Stimulated activated effector memory CD8-positive, alpha-beta T cell treated with anti-CD3 and anti-CD28 coated beads, Interleukin-12 subunit alpha, Interleukin-12 subunit beta, amount 100 ng/mL, for 72 hours (primary cell): ENCODE measurements at places on chromosomes 16 and 17.

DNA sequence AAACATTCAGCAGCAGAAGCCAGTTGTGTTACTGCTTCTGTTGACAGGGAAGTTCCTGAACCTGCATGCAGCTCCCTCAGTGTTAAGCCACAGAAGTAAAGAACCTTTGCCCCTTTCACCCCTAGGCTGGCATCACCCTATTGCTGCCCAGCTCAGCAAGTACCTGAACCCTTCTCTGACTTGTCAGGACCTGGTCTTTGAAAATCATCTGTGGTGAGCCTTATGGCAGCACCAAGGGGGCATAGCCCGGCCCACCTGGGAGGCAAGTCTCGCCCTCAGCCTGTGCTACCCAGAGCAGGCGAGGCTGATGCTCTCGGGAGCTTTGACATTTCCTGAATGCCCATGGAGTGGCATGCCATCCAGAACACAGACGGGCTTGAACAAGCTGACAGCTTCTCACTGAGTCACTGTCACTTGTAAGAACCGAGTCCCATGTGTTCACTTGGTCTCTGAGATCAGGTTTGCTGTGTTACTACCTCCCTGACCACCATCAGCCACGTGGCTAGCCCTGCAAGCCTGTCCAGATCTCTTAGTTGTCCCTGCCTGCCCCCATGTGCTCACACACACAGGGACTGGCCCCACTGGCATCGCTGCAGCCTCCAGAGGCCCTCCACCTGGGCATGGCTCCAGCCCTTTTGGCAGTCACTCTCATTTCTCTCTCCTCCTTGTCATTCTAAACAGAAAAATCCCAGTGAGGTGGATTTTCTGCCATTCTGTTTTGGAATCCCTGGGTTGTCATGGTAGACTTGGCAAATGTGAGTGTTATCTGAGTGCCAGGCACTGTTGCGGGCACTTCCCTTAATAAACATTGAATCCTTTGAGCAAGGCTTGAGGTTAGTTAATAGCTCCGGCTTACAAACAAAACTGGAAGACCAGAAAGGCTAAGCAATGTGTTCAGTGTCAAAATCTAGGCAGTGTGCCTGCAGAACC, 2.9 kb upstream of the CARMIL2 start:
- DNase-seq = no peak

DNA sequence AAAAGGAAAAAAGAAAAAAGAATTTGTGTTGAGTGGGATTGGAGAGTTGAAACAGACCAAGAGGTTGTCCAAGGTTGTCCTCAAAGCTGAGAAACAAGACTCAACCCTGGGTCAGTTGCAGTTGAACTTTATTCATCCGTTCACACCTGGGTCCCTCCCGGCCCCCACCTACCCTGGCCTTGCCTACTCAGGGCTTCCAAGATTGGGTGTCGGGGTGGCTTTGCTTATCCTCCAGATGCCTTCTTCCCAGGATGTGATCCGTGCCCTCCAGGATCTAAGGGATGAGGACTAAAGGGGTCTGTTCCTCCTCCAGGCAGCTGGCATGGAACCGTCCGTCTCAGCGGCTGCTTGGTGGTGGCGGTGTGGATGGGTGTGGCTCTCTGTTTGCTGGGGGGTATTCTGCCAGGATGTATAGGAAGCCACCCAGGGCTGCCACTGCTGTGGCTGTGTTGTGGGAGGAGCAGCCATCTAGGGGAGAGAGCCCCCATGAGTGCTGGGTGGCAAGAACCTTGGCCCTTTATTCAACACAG, 10.3 kb upstream of the NAGPA start:
- no peak for DNase-seq

DNA sequence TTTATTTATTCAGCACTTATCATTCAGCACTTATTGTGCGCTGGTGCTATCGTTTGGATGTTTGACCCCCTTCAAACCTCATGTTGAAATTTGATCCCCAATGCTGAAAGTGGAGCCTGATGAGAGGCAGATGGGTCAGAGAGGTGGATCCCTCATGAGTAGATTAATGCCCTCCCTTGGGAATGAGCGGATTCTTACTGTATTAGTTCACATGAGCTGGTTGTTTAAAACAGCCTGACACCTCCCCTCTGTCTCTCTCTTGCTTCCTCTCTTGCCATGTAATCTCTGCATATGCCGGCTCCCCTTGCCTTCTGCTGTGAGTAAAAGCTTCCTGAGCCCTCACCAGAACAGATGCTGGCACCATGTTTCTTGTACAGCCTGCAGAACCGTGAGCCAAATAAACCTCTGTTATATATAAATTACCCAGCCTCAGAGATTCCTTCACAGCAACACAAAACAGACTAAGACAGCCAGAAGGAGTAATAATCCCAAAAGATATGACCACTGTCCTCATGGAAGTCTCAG, 111.1 kb downstream of the CACNG3 start:
- no peak for DNase-seq

GRCh38 chr16:88067530-88068411, 116.5 kb downstream of the BANP start:
- DNase-seq = no peak

GRCh38 chr16:26752166-26752565, 314.6 kb upstream of the C16orf82 start:
- no peak for DNase-seq

GRCh38 chr17:76139801-76140660, 1.0 kb downstream of the FOXJ1 start:
- DNase-seq = no peak

GRCh38 chr16:58128711-58129096, 477 bp downstream of the CFAP20 start:
- no peak for DNase-seq

DNA sequence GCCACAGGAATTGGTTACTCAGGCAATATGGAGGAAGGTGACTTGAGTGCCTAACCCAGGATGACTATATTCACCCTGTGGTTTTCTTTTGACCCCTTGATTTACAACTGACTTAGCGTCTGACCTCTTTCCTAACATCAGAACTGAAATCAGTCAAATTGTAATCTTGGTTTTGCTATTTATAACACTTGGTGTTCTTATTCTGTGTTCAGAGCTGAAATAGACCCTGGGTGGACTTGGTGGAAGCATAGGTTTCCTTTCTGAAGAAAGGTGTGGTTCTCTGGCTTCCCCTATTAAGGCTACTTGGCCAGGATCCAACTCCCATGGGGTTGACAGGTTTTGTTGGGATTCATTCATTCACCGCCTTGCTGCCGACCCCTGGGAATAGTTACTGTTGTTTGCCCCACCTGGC, 80.8 kb downstream of the CLEC16A start:
- DNase-seq = peak; percentile 72

- DNase-seq = no peak
These were observed 55.0 kb upstream of the ZNF469 start for GRCh38 chr16:88327561-88328312.

DNA sequence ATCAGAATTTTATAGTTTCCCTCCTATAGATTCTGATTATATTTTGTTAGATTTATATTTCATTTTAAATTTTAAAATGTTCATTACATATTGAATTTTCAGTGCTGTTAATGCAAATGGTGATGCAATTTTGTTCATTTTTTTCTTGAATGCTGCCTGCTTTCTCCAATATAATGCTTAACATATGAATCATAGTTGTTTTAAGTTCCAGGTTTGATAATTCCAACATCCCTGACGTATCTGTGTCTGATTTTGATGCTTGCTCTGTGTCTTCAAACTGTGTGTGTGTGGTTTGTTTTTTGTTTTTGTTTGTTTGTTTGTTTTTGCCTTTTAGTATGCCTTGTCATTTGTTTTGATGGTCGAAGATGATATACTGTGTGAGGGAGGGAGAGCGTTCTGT, 134.7 kb upstream of the ELAC2 start:
- no peak for DNase-seq

- DNase-seq = no peak
These were observed 14.0 kb downstream of the EEF2K start for GRCh38 chr16:22220069-22220440.

GRCh38 chr16:3880623-3881498, at the start of gene CREBBP:
Gene CREBBP, minus strand, starts transcription at chr16:3880713. Its CDS starts 797 bp downstream, at chr16:3879916.
- peak; percentile 90 for DNase-seq

DNA sequence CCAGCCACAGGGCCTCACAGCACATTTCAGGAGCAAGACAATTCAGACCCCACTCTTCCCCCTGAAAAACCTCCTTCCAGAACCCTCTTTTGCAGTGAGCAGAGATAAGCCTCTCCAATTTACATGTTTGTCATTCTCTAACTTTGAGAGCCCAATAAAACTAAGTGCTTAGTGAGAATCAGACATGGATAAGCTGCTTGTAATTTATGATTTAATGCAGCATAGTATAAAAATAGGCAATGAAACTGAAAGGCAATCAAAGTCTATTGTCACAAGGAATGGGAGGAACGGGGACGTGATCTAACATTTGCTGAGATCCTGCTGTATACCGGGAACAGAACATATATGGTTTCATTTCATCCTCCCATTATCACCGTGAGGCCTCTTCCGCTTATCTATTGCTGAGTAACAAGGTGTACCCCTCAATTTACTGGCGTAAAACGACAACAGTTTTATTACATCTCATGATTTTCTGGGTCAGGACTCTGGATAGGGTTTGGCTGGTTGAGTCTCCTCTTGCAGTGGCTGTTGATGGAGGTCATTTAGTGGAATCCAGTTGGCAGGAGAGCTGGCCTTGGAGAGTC, 597.4 kb downstream of the MAF start:
- no peak for DNase-seq

DNA sequence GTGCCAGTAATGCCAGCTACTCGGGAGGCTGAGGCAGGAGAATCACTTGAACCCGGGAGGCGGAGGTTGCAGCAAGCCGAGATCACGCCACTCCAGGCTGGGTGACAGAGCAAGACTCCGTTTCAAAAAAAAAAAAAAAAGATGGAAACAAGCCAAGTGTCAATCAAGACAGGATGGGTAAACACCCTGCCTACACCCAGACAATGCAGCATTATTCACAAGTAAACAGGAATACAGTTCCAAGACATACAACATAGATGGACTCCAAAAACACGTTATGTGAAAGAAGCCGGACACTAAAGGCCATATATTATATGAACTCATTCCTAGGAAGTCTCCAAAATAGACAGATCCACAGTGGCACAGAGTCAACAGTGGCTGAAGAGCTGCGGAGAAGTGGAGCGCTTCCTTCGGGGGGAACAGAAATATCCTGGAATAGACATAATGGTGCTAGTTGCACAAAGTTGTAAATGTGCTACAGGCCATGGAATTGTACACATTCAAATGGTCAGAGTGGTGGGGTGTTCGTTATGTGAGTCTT, 33.9 kb downstream of the ANKRD11 start:
- DNase-seq = no peak

DNA sequence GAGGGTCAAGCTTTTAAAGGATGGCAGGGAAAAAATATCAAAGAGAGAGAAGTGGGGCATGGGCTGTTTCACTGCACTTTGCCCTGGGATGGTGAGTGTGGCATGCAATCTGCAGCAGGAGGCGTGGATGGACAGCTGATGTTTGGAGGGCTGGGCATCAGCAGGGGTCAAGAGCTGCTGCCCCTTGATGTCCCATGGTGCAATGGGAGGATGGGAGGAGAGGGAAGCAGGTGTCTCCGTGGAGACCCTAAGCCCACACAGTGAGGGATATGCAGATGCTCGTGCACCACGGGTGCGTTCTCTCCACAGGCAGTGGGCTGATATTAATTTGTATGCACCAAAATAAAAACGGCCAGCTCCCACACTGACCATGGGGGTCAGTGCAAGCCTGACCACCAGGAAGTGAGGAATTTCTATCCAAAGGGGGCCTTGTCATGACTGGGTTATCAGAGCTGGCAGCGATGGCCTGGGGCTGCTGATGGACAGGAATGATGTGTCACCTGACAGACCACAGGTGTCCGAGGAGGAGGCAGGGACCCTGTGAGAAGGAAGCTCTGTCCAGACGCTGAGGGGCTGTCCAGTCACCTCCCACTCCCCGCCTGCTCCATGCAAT, 183.6 kb downstream of the IRF8 start:
- no peak for DNase-seq

- peak; percentile 51 for DNase-seq
These were observed 5.4 kb downstream of the MYO1C start for GRCh38 chr17:1486802-1487695.

DNA sequence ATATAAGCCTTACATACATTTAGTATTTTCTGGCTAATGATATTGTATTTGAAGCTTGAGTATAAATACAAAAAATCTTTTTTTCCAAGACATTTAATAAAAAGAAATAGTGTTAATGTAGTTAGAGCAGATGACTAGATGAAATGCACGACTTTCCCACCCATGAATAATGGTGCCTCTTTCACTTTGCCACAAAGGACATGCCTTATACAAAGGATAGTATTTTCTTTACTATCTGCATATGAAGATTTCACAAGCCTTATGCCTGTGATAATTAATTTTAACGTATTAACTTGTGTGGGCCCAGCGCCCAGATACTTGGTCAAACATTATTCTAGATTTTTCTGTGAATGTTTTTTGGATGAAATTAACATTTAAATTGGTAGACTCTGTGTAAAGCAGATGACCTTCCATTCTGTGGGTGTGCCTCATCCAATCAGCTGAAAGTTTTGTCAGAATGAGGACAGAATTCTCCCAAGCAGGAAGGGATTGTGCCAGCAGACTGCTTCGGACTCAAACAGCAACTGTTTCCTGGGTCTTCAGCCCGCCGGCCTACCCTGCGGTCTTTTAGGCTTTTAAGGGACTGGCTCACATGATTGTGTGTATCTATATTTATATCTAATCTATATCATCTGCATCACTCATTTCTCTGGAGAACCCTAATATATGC, 115.4 kb downstream of the USP22 start:
- DNase-seq = no peak

DNA sequence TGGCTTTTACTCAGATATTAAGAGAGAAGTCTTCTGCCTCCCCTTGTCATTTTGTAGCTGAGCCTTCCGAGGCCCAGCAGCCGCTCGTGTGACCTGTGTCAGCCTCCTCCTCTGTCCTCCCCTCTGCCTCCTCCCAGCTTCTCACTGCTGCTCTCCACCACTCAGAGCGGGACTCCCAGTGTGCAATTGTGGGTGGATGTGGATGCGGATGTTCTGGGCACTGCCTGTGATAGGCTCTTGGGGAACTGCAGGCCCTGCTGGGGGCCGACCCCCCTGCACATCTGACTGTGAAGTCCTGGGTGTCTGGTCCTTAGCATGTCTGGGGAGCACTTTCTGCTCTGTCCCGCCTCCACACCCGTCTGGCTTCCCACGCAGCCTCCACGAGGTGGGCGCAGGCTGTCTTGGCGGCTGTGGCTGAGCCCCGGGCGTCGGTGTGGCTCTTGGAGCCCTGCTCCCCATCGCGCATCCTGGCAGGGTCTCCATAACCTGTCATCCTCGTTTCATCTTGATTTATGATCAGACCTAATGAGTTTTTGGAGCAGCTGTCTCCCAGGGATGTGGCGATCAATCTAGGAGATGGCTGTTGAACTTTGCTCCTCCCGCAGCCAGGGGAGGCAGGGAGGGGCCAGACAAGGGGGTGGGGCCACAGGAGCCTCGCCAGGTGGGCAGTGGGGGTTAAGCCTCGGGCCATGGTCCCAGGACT, 28.1 kb downstream of the GRIN2C start:
- DNase-seq = no peak
